A172 (cell line): ENCODE measurements at places on chromosomes 7 and 10. TPM values are rescaled to one million over a fixed set of nuclear protein-coding genes. Genes with fewer than 3 reads are reported as not detected.

- peak; percentile 41 for DNase-seq
Measured at GRCh38 chr10:66639371-66639770, 286.5 kb upstream of the LRRTM3 start.

DNA sequence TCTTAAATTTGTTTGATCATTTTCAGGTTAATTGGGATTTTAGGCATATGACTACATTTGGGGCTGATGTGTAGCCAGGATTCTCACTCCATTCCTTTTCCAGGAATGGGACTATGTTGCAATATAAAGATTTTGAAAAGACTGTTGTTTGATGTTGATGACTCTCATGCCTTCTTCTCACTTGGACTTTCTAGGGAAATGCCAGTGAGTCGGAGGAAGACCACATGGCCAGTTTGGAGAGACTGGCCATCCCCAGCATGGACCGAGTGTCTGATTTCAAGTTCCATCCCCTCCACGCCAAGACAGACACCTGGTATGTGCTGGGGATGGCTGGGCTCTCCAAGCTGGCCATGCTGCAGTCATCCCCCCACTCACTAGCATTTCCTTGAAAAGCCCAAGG, 5.5 kb downstream of the IGFBP3 start:
- no peak for DNase-seq

DNA sequence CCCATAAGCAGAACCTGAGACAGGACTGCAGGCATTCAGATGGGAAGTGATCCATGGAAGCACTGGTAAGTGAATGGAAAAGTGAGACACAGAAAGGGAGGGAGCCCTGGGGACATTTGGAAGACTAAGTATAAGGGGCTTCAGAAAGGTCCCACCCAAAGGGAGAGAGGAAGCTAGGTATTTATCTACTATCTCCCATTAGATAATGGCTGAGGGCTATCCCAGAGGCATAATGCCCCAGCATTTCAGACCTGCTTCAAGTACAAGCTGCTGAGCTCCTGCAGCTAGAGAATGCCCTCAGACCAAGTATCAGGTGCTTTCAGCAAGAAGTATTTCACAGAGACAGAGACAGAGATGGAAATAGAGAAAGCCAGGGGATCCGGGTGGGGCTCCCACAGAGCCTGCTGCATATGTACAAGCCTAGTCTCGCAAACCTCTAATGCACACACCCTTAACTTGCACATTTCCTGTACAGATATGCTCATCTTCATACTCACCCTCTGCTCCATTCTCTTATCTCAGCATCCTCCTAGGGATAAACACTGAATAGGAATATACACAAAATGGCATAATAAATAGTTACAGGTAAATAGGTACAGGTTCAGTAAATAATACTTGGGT, 20.2 kb downstream of the KDM7A start:
- DNase-seq, result no peak

DNA sequence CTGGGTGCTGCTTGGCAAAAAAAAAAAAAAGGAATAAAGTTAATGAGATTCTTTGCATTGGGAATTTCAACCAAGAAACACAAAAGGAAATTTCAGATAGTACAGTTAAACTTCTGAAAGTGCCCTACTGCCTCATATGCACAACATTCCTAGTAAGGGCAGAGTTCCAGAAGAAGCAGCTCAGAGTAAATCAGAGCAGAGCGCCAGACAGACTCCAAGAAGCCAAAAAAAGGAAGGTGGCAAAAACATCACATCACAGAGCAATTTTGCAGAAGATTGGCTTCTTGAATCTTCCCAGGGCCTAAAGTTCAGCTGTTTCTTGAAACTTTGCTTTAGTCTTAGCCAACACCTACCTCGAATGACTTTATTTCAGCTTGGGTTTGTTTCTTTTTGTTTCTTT, 544.1 kb downstream of the XPNPEP1 start:
- DNase-seq, result no peak

DNA sequence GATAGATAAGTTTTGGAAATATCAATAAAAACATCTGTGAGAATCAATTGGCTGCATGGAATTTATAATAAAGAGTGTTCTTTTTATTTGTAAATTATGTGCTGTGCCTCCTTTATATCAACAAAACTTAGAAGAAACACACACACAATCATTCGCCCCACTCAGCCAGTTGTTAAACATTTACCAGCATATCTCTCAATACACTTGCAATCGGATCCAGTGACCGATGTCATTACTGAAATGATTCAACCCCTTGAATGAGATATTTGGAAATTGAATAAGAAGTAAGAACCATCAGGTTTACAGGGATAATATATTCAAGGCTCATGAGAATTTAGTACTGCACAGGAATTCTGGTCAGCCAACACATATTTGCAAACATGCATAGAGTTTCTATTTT, 35.6 kb downstream of the TAF3 start:
- DNase-seq, result no peak

- peak; percentile 86 for DNase-seq
Measured at GRCh38 chr10:62093863-62094291, 174.8 kb downstream of the RTKN2 start.

DNA sequence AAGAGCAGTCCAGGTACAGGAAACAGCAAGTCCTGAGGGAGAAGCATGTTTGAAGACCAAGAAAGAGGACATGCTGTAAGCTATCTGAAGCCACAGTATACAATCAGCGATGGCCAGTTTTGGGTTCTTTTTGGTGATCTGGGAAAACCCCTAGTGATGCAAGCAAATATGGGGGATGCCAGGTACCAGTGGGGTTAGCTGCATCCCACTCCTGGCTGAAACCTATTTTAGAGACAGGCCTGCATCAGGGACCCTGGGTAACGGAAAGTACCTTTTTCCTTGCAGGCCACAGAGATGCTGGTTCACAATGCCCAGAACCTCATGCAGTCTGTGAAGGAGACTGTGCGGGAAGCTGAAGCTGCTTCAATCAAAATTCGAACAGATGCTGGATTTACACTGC, 32.9 kb downstream of the AP3M1 start:
- DNase-seq, result no peak

- DNase-seq, result no peak
Measured at GRCh38 chr10:133616371-133617130, 10.0 kb downstream of the FRG2B start.

DNA sequence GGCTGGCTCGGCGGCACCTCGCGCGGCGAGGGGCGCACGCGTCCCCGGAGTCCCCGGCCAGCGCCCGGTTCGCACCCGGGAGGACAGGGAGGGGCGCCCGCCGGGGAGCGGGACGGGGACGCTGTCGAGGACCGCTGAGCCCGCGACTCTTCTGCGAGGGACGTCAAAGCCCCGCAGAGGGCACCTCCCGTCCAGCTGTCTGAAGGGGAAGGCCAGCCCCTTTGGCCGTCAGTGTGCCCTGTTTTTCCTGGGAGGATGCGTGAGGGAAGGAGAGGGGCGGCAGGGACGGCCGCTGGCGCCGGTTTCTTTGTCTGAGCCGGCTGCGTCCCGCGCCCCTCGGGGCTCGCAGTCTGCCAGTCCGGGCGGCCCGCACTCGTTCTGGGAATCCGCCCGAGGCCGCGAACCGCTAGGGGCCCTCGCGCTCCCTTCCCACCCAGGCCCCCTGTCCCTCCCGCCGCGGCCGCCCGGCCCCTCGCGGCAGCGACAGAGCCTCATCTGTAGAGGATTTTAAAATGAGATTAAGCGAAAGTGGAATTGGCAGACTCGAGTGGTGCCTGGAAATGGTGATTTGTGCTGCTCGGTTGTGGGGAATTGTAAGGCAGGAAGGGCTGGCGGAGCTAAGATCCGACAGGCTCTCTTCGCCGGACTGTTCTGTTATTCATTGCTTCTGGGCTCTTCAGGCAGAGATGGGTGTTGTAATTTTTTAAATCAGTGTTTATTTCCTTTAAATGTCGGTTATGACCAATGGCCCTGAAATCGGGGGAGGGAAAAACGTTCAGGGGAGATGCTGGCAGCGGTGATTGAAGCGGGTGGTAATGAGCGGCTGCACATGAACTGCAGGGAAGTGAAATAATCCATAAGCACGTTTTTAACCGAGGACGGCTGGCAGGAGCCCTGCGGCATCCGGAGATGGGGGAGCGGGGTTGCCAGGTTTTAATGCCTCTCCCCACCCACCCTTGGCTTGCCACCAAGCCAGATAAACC, 618 bp upstream of the RELN start:
- DNase-seq, result no peak

GRCh38 chr7:99232082-99232770, 24.3 kb upstream of the KPNA7 start:
- DNase-seq, result no peak

GRCh38 chr7:33562996-33563395, 342.3 kb upstream of the BMPER start:
- peak; percentile 27 for DNase-seq

- no peak for DNase-seq
Measured at GRCh38 chr10:30467651-30468338, 33.8 kb downstream of the MAP3K8 start.

DNA sequence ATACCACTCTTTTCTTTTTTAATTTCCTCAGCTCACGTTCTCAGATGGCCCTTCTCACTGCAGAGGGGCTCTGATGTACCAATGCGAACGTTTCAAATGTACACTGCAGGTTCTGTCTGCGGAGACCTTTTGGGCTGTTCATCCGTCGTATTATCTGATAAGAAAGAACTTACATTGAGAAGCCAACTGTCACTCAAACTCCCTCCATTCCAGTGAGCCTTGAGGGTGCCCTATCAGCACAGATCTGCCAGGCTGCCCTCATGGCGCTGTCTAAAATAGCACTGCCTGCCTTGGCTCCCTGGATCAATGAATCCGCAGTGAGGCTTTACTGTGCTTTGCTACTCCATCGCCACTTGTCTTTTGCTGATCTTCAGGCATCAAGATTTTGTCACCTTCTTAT, 61.8 kb downstream of the ARL5B start:
- no peak for DNase-seq

- DNase-seq, result no peak
Measured at GRCh38 chr10:1977461-1977860, 240.1 kb upstream of the ADARB2 start.

DNA sequence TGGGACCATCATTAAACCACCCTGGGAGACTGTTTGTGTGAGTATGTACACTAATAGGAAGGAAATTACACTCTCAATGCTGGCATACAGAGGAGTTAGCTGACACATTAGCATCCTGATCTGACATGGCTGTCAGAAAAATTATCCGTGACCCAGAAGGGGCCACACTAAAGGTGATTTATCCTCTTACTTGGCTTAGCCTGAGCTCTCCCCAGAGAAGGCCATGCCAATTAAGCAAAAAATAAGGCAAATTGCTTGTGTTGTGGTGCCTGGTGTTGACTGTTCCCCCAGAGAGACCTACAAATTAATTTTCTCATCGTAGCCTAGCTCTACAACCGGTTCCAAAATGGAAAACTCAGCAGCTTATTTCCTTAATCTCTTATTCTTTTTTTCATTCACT, 992.3 kb downstream of the KCNMA1 start:
- DNase-seq, result no peak

- no peak for DNase-seq
Measured at GRCh38 chr10:15141136-15142054, 27.1 kb downstream of the NMT2 start.

- no peak for DNase-seq
Measured at GRCh38 chr7:75712517-75713361, 26.0 kb downstream of the HIP1 start.

DNA sequence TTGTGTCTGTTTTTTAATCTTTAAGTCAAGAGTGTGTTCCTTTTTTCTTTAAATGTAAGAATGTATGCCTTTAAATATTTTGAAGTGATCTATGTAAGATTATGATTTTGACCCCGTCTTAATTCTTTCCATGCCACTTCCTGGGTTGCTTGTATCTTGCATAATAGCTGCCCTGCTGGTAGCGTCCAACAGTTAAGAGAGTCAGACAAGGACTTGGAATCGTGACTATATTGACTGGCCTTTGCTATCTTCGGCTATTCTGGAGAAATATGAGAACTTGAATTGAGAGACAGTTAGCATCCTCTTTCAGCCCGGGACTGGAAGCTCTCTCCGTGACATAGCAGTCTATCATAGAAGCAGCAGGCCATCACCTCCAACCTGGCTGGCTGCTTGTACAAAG, 13.0 kb downstream of the NRP1 start:
- no peak for DNase-seq

GRCh38 chr7:34015651-34016050, 110.3 kb downstream of the BMPER start:
- no peak for DNase-seq

DNA sequence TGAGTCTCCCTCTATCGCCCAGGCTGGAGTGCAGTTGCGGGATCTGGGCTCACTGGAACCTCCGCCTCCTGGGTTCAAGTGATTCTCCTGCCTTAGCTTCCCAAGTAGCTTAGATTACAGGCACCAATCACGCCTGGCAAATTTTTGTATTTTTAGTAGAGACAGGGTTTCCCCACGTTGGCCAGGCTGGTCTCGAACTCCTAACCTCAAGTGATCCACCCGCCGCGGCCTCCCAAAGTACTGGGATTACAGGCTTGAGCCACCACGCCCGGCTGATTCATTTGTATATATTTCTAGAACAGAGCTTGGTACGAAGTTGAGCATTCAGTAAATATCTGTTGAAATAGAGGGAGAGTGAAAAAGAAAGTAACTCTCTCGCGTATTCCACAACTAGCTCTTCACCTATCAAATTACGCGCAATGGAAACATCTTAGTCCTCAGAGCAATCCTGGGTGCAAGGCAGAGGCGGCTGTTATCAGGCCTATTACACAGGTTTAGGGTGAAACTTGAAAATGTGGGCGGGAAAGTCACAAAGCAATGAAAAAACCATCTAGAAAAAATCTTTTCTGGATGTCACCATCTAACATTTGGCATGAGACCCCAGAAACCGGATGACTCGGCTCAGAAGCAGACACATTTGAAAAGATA, 707 bp upstream of the GHITM start:
- no peak for DNase-seq

- DNase-seq, result no peak
Measured at GRCh38 chr7:25149836-25150235, 24.8 kb upstream of the CYCS start.

- DNase-seq, result peak; percentile 16
Measured at GRCh38 chr7:15352421-15353206, 209.2 kb downstream of the AGMO start.

DNA sequence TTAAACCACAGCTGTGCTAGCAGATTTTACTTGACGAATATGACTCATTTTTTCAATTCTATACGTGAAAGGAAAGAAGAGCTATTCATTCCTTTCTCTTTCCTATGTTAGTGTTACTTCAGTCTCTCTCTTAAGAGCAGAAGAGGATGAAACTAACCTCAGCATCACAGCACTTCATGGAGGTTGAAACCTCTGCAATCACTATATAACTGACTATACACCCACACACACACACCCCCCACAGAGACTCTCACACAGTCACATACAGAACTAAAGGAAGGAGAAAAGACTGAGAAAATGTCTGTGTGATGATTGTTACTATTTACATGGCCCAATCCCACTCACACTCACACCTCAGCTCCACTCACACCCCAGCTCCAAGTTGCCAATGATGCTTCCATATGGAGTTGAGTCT, 104.2 kb downstream of the KIF20B start:
- DNase-seq, result no peak

Gene CAV2
- 139 and 158 TPM in 2 replicates for total RNA-seq

Gene PLAC9
- total RNA-seq, result 0.21 TPM in 1 of 2 replicates, not detected in the other

Gene KLF14
- total RNA-seq, result 0.02 and 0.60 TPM in 2 replicates

Gene ITPRID1
- total RNA-seq, result not detected in 2 replicates

Gene OPN4
- 0.31 TPM in 1 of 2 replicates, not detected in the other for total RNA-seq

Gene HECW1
- 26.5 and 36.2 TPM in 2 replicates for total RNA-seq

Gene TMEM236
- total RNA-seq, result 0.05 and 0.12 TPM in 2 replicates

Gene PBLD
- 9.2 and 9.6 TPM in 2 replicates for total RNA-seq
